ENCODE measurements at places on chromosomes 4 and X.
A peak's percentile ranks its signal among the peaks of the same experiment; 100 is the strongest.

- DNase-seq = no peak
Observed at GRCh38 chr4:143352720-143353119, 16.0 kb downstream of the GAB1 start.

GRCh38 chrX:49269767-49270248 lies at the start of gene PPP1R3F:
PPP1R3F (plus strand) TSS chrX:49269793; CDS start chrX:49269870, 77 bp downstream.
- no peak for DNase-seq

- DNase-seq = peak; percentile 21
Observed at GRCh38 chrX:103879339-103879738, 47.3 kb upstream of the RAB9B start.

DNA sequence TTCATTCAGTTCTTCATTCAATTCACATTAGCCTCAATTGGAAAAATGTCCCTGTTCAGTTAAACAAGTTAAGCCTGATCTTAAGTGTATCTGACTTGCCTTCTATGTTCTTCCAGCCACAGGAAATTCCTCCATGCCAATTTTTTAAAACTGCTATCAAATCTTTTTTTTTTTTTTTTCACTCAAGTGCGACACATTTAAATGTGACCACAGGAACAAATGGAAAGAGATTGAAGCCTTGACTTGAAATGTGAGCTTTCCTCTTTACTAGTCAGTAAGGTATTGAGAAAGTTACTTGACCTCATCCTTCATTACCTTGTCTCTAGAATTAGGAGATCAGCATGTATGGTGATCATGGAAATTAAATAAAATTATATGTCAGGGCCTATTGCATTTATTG lies 165.1 kb downstream of the SLIT2 start:
- DNase-seq = no peak

DNA sequence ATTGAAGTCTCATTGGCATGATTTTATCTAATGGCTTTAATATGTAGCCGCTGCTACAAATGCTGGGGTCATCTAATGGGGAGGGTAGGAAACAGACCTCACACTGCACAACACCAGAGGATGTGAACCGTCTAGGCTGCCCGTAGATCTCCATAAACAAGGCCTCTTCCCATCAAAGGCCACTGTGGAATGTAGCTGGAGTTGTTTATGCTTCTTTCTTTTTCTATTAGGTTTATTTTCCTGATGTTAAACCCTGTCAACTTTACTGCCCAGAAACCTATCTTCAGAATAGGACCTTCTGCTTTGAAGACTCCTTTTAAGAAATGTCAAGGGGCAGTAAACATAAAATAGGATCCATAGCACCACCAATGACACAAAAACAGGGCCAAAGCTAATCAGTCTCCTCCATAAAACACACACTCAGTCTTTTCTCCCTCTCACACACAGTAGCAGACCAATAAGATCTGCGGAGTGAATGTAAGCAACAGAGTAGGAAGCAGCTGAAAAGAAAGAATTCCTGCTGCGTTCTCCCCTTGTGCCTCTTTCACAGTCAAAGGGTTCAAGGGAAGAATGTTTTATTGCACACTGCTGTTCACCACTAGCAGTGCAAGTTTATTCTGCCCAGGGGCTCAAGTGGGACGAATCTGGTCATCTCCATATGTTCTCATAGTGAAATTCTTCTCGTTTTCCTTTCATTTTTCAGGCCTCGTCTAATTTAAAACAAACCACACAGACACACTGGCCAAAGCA lies 72.2 kb downstream of the MAML3 start:
- DNase-seq = no peak

DNA sequence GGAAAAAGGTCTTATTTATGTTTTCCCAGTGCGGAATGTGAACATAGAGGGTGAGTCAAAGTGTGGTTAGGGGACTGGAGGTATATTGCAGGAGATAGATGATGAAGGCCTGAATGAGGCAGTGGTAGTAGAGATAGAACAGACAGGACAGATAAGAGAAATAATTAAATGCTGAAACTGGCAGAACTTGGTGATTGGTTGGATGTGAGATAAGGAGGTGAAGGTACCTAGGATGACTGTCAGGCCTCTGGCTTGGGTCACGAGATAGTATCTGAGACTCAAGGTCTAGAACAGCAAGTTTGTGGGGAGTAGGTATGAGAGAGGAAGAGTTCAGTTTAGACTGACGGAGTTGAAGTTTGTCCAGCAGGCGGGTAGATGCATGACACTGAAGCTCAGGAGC lies 3.5 kb downstream of the MND1 start:
- peak; percentile 98 for DNase-seq

- DNase-seq = peak; percentile 23
Observed at GRCh38 chrX:24838629-24839028, 144.9 kb downstream of the POLA1 start.

DNA sequence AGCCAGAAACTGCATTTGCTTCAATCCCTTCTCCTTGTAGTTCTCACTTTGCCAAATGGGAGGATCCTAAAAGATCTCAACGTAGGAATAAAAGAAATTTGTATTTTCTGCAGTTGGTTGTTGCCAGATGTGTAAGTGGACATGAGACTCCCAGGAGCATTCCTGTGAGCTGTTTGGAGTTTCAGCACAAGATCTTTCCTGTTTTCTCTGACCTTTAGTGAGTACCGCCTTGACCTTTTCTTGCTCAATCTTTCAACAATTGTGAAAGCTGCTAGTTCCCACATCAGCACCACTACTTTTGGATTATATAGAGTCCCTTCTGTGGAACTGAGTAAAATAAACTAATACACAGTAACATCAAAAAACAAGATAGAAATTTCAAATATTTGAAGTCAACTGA lies 683.8 kb upstream of the PABPC4L start:
- peak; percentile 50 for DNase-seq

GRCh38 chrX:51867626-51868025 lies 25.8 kb upstream of the MAGED1 start:
- DNase-seq = no peak

DNA sequence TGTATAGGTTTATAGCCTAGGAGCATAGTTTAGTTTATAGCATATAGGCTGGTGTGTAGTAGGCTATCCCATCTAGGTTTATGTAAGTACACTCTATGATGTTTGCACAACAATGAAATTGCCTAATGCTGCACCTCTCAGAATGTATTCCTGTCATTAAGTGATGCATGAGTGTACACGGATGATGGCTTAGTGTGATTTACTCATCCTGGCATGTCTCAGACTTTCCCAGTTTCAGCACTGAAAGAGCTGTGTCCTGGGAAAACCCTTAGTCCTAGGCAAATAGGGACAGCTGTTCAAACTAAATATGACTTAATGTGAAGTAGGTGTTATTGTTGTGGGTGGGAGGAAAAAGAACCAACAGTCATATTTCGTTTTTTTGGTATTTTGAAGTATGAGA lies 264.9 kb upstream of the MAGEB18 start:
- DNase-seq = peak; percentile 50

- DNase-seq = peak; percentile 92
Observed at GRCh38 chr4:99763635-99764101, 53.0 kb upstream of the DAPP1 start.

DNA sequence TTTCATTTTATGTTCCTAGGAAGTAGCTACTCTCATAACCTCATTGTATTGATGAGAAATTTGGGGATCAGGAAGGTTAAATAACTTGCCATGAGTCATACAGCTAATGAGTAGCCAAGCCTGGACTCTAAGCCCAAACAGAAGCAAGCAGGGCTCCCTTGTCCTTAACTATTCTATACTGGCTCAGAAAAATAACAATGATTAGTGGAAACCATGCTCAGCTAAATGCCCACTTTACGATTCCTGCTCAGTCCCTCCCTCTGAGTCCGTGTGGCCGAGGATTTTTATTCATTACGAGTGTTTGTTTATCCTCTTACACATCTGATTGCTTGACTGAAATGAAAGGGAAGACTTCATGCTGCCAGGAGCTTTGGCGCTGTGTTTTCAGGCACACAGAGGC lies 100.9 kb downstream of the SLC34A2 start:
- no peak for DNase-seq

GRCh38 chrX:109384699-109385098 lies 97.2 kb downstream of the GUCY2F start:
- peak; percentile 6 for DNase-seq

- no peak for DNase-seq
Observed at GRCh38 chrX:105981772-105982485, 56.6 kb downstream of the SERPINA7 start.

- peak; percentile 59 for DNase-seq
Observed at GRCh38 chrX:68685685-68686084, 38.2 kb downstream of the STARD8 start.

GRCh38 chrX:48530736-48531135 lies 8.8 kb upstream of the TBC1D25 start:
- DNase-seq = no peak

DNA sequence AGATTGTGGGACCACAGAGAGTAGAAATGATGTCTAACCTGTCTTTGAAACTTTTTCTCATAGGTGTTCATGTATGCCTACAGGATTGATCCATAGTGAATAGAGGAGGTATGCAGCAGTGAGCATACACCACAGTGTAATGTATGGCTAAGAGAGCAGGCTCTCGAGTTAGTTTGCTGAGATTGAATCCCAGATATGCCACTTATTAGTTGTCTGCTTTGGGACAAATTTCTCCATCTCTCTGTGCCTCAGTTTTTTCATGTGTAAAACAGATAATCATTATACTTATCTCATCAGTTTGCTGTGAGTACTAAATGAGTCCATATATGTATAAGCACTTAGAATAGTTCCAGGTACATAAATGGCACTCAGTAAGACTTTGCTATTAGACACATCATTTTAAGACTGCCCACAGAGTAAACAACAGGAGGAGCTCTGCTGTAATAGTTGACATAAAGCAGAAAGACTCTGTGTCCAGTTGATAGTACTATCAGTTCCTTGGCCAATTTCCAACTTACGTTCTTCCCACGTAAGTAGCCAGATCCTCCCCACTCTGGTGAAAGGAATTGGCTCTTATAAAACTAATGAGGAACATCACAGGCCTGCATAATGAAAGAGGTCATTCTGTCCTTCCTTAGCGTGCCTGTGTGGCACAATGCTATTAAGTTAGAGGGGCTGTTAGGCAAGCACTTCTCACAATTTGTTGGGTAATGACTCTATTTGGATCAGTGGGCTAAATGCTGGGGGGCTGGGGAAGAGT lies 20.7 kb upstream of the RNF150 start:
- peak; percentile 99 for DNase-seq

- DNase-seq = no peak
Observed at GRCh38 chrX:134172588-134173259, 64.3 kb upstream of the CCDC160 start.

- DNase-seq = no peak
Observed at GRCh38 chrX:9465380-9466123, 694 bp downstream of the TBL1X start.

DNA sequence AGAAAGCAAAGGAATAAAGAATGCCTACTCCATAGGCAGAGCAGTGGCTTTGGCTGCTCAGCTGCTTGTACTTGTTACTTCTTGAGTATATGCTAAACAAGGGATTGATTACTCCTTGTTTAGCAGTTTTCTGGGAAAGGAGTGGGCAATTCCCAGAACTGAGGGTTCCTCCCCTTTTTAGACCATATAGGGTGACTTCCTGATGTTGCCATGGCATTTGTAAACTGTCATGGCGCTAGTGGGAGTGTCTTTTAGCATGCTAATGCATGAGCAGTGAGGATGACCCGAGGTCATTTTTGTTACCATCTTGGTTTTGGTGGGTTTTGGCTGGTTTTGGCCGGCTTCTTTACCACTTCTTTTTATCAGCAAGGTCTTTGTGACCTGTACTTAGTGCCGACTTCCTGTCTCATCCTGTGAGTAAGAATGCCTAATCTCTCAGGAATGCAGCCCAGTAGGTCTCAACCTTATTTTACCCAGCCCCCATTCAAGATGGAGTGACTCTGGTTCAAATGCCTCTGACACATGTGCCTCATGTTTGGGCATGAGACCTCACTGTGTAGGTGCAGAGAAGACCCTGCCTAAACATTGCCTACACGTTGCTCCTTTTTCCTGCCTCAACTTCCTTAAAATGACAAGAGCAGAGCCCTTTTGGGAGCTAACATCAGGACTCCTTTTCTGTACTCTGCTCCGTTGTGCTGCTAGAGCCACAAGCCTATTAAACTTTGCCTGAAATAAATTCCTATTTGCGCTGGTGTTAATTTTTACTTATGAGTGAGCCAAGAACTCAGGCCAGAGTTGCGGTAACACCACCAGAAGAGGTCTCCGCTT lies 21.0 kb upstream of the UBA6 start:
- peak; percentile 75 for DNase-seq

Measured in amniotic epithelial cell (primary cell).